Nucleus accumbens (tissue), 56 donors: ENCODE measurements at places on chromosomes 6 and 20.

- peak; percentile 71 for DNase-seq
These were observed at the start of gene MOCS1 for GRCh38 chr6:39934131-39934757. TSS of gene MOCS1 (minus strand) at chr6:39934462. CDS start at chr6:39934417, 45 bp downstream.

DNA sequence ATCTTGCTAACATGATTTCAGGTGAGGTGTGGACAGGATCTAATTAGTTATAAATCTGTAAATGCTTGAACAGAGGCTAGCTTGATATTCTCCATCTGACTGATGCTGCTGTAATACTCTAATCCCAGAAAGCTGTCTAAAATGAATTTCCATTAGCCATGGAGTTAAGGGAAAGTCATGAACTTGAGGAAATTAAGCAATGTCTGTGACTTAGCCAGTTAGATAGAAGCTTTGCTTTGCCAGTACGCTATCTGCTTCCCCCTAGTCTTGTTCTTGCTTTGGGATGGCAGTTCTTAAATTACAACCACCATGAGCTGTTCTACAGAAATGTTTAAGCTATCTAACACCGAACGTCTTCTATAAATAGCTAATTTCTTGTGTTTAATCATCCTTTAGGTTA is 195.7 kb downstream of the PRL start:
- no peak for DNase-seq

GRCh38 chr20:63446216-63447024 is 26.0 kb downstream of the KCNQ2 start:
- DNase-seq: peak; percentile 60

- DNase-seq: no peak
These were observed 28.6 kb upstream of the EZR start for GRCh38 chr6:158847786-158848185.

DNA sequence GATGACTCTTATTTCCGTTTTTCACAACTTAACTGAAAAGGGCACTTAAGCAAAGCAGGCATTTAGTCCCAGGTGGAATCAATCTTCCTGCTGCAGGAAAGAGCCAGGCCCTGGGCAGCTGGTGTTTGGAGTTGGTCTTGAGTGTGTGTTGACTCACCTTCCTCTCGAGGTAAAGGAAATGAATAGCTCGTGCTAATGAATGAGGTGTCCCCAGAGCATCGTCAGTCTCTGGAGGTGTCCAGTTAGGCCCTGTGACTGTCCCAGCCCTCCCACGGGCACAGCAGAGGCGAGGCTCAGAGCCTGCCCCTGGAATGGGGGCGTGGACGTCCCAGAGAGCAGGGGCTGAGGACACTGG is 277.7 kb downstream of the NRN1 start:
- no peak for DNase-seq

GRCh38 chr20:36991703-36992102 is 40.2 kb upstream of the SAMHD1 start:
- DNase-seq: no peak

- no peak for DNase-seq
These were observed 80.6 kb downstream of the MAP3K5 start for GRCh38 chr6:136711644-136712043.

- no peak for DNase-seq
These were observed 2.5 kb downstream of the WTAP start for GRCh38 chr6:159729598-159730331.

DNA sequence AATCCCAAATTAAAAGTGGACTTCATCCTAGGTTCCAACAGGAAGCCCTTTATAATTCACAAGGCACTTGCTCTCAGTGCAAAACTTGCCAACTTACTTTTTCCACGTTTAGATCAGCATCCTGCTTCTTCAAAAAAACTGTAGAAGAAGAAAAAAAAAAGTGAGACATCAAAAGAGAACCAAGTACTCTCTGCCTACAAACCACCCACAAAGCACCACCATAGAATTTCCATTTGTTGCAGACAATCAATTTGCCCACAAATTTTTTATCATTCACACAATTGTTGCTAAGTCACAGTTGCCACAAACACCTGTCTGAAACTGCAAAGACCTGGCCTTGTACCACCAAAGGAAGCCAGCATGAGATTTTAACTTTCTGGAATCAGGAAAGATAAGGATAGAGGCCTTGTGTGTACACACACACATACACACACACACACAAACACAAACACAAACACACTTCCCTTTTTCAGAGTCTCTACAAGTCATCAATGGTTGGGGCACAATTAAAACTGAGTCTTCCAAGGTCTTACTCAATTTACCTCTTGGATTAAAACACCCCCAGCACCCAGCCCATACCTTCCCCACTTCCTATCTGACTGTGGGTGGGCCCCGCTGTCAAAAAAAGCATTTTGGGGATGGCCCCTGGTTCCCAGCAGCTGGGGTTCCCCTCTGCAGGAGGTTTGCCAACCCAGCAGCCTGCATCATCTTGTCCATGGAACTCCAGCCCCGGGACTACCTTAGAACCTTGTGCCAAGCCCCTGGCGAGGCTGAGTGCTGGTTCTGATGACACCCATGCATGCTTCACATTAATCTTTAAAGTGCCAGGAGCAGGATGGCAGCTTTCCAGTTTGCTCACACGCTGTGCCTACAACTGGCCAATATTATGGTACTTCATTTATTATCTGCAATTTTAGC is 26.5 kb downstream of the FYN start:
- DNase-seq: no peak

DNA sequence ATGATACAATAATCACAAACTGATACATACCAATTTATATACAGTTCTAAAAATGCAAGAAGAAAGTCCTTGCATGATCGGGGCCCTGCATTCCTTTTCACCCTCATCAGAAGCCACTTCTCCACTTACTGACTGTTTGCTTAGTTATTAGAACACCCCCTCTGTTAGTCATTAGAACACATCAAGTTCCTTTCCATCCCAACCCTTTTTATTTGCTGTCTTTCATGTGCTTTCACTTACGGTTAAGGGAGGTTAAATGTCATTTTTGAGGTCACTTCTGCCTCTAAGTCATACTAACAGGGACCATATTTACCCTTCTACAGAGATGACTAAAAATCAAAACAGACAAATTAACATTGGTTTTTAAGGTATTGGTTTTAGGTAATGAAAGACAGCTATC is 149.1 kb downstream of the LMBRD1 start:
- no peak for DNase-seq

- no peak for DNase-seq
These were observed 23.3 kb downstream of the EDN1 start for GRCh38 chr6:12313306-12313991.

DNA sequence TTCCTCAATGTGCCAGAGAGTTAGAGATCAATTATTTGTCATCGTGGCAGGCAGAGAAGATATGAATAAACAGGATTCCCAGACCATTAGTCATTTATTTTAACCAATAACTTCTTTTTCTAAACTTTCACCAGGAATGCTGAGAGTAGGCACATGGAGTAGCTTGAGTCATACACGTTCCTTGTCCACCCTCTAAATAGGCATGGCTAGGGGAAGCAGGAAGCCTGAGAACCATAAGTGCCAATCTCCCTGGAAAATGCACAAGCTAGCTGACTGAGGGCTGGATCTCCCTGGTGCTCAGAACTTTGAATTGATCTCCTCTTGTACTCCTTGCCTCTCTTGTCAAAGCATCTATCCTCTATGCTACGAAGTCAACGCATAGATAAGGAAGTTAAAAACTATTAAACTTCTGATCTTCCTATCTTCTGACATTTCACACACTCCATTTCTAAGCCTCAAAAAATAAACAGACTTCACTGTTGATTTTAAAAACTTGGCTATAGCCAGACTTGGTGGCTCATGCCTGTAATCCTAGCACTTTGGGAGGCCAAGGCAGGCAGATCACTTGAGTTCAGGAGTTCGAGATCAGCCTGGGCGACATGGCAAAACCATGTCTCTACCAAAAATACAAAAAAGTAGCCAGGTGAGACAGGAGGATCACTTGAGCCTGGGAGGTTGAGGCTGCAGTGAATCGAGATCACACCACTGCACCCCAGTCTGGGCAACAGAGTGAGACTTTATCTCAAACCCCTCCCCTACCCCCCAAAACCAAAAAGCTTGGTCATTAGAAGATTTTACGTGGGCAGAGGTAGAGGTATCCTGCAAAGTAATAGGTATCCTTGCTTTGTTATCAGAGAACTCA is 11.8 kb downstream of the ADTRP start:
- DNase-seq: no peak

DNA sequence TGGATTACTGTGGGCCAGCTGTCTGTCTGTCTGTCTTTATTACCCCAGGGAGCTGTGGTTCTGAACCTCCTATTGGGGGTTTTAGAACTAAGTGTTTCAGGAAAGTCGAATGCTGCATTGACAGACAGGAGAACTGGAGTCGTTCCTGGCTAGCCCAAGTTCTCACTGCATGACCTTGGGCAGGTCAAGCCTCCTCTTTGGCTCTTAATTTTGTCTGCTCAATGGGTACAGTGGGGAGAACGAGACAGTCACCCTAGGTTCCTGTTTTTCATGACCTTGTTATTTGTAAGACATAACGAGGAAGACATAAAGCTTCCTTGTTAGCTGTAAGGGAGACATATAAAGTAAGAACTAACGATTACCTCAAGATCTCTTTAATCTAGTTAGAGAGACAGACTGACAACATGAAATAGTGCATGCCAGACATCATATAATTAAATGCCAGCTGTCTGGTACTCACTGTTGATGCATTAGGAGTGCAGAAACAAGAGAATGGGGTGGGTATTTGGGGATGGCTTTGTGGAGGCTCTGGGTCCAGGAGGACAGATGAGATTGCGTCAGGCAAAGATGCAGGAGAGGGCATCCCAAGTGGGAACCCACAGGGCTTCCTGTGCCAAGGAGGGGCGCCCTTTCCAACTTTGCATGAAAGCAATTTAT is 3.7 kb upstream of the CCDC167 start:
- DNase-seq: no peak

- no peak for DNase-seq
These were observed 70.4 kb upstream of the SIRPA start for GRCh38 chr20:1824834-1825233.

DNA sequence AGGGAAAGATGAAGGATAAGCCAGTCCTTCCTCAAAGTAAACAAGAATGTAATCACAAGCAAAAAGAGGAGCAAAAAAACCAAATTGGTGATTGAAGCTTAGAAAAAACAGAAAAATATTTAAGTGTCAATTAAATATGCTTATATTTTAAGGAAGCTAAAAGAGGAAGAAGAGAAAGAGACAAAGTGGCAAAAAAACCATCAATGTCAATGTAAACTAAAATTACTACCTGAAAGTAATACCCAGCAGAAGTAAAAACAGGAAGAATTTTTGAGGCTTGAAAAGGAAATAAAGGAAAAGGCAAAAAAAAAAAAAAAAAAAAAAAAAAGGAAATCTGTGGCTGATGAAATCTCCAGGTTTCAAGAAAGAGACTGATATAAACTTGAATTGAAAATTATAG is 36.2 kb upstream of the OGFRL1 start:
- DNase-seq: no peak

GRCh38 chr6:45715508-45715803 is 300.2 kb downstream of the CLIC5 start:
- no peak for DNase-seq

GRCh38 chr6:3698021-3698420 is 53.5 kb downstream of the PXDC1 start:
- no peak for DNase-seq

DNA sequence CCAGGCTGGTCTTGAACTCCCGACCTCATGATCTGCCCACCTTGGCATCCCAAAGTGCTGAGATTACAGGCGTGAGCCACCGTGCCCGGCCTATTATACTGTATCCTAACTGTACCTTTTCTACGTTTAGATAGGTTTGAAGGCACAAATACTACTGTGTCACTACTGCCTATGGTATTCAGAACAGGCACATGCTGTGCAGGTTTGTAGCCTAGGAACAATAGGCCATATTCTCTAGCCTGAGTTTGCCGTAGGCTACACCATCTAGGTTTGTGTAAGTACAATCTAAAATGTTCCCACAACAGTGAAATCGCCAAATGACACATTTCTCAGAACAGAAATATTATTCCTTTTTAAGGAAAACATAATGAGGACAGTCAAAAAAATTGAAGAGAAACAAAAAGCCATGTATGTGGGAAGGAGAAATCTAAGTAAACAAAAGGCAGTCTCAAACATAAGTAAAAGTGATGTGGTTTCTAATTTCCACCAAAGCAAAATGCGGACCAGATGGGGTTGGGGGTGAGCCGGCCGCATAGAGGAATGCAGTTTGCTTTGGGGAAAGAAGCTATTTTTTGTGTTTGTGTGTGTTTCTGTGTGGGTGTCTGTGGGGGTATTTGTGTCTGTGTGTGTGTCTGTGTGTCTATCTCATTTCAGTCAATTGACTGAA is 192.6 kb upstream of the SALL4 start:
- no peak for DNase-seq

- DNase-seq: no peak
These were observed 61.1 kb upstream of the SLC22A16 start for GRCh38 chr6:110537208-110538123.

DNA sequence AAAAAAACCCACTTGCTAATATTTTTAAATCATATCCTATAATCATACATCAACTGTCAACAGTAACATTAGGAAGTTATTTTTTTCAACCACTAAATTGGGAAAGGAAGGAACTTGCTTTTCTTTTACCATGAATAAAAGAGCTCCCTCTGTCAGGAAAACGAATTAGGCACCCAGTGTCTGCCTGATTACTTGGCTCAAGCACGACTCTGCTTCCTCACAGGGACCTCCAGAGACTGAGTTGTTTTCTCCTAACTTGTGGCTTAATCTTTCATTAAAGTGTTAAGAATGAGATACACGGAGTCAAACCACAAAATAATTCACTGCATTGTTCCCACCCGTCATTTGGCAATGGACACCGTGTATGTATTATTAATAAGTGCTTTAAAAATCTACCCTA is 1405.1 kb upstream of the EYS start:
- DNase-seq: no peak

GRCh38 chr20:10696650-10697049 is 22.9 kb upstream of the JAG1 start:
- DNase-seq: no peak

- DNase-seq: peak; percentile 50
These were observed 19.8 kb downstream of the GMPR start for GRCh38 chr6:16257999-16258708.

GRCh38 chr20:58970146-58970545 is 10.9 kb upstream of the NELFCD start:
- DNase-seq: no peak

- DNase-seq: no peak
These were observed 16.7 kb upstream of the OLIG3 start for GRCh38 chr6:137510923-137511322.

DNA sequence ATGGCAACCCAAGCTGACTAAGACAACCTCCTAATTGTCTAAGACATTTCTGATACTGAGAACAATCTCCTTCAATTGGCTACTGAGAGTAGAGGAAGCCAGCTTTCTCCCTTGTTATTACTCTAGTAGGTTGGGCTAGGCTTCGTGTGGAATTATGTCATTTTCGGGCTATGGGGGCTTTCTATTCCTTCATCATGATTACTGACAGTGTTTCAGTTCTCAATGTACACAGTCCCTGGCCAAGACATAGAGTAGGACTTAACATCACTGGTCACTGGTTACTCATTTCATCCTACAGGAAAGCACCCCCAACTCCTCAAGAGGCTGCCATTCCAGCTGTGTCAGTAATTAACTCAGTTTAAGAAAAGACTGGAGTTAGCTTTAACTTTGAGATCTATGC is 100.0 kb downstream of the KIF6 start:
- no peak for DNase-seq
